ENCODE measurements at places on chromosomes 4 and X. TPM values are rescaled to one million over a fixed set of nuclear protein-coding genes. Genes with fewer than 3 reads are reported as not detected.

Gene DCAF12L2
- polyA plus RNA-seq, result 2.8 TPM

Gene IL3RA
- polyA plus RNA-seq, result 4.7 TPM

Gene PAGE5
- not detected for polyA plus RNA-seq

Gene RUFY3
- 35.2 TPM for polyA plus RNA-seq

Gene POF1B
- polyA plus RNA-seq, result 0.58 TPM

Gene PABPC1L2A
- not detected for polyA plus RNA-seq

Gene CLDN22
- 0.08 TPM for polyA plus RNA-seq

Gene SASH3
- polyA plus RNA-seq, result 1.8 TPM

Gene DDIT4L
- polyA plus RNA-seq, result 5.2 TPM

Gene DUSP21
- not detected for polyA plus RNA-seq

Gene XAGE3
- not detected for polyA plus RNA-seq

Gene SLC38A5
- 10.7 TPM for polyA plus RNA-seq

Gene GC
- not detected for polyA plus RNA-seq

Gene CT55
- polyA plus RNA-seq, result not detected

Gene GPRIN3
- 1.0 TPM for polyA plus RNA-seq

Gene NWD2
- polyA plus RNA-seq, result not detected

Gene AR
- polyA plus RNA-seq, result 29.4 TPM

Data from ovary (tissue), 10 donors.